ENCODE measurements at places on chromosomes 12 and 14. TPM values are rescaled to one million over a fixed set of nuclear protein-coding genes. Genes with fewer than 3 reads are reported as not detected.

The TMTC2 gene
- total RNA-seq: 3.6 TPM

The RBP5 gene
- 2.1 TPM for total RNA-seq

The SYNDIG1L gene
- total RNA-seq: not detected

The AICDA gene
- 0.43 TPM for total RNA-seq

The SLC17A8 gene
- total RNA-seq: not detected

The CLEC1B gene
- not detected for total RNA-seq

The LGR5 gene
- not detected for total RNA-seq

The IAPP gene
- not detected for total RNA-seq

The TESPA1 gene
- 123 TPM for total RNA-seq

The PMCH gene
- total RNA-seq: 0.28 TPM

The THTPA gene
- total RNA-seq: 13.4 TPM

The WNT1 gene
- 0.73 TPM for total RNA-seq

The DYRK4 gene
- total RNA-seq: 30.1 TPM

The IFI27L1 gene
- total RNA-seq: 25.3 TPM

The CMA1 gene
- total RNA-seq: not detected

The LYSET gene
- total RNA-seq: 10.7 TPM

The GALNT6 gene
- total RNA-seq: 15.4 TPM

The RNASE7 gene
- total RNA-seq: not detected

The NTS gene
- total RNA-seq: not detected

The MYF5 gene
- total RNA-seq: not detected

The WSCD2 gene
- total RNA-seq: not detected

The SLCO1A2 gene
- total RNA-seq: not detected

The DPF3 gene
- total RNA-seq: 12.7 TPM

The L3HYPDH gene
- 21.3 TPM for total RNA-seq

The SERPINA10 gene
- total RNA-seq: not detected

The CRACR2A gene
- total RNA-seq: 33.9 TPM

The MOAP1 gene
- 29.5 TPM for total RNA-seq

Measured in activated naive CD4-positive, alpha-beta T cell treated with anti-CD3 and anti-CD28 coated beads, Interleukin-2, amount 10 ng/mL, durations not matched to agents 5 hours and 36 hours (primary cell).